ENCODE measurements at places on chromosomes 5 and 9.
A peak's percentile ranks its signal among the peaks of the same experiment; 100 is the strongest.

- DNase-seq, result no peak
Measured at GRCh38 chr5:173868096-173868880, 19.9 kb upstream of the CPEB4 start.

- DNase-seq, result peak; percentile 31
Measured at GRCh38 chr5:72209147-72210115, 102.2 kb downstream of the MAP1B start.

DNA sequence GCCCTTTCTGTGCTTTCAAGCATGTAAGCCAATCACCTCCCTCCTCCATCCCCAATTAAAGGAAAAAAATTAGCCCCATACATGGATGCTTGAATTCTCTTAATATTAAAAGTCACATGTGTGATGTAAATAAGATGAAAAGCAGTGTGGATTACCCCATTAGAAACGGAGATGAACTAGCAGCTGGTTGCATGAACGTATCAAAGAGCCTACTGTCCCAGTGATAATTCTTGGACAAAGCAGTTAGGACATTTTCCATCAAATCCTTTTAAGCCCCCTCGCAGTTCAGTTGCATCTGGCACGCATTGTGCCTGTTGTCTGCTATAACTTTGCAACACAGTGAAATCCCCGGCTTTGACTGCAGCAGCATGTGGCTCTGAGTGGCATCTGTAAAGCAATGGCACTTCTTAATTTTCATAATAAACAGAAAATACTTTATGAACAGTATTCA is 285.6 kb downstream of the FBXL7 start:
- peak; percentile 66 for DNase-seq

DNA sequence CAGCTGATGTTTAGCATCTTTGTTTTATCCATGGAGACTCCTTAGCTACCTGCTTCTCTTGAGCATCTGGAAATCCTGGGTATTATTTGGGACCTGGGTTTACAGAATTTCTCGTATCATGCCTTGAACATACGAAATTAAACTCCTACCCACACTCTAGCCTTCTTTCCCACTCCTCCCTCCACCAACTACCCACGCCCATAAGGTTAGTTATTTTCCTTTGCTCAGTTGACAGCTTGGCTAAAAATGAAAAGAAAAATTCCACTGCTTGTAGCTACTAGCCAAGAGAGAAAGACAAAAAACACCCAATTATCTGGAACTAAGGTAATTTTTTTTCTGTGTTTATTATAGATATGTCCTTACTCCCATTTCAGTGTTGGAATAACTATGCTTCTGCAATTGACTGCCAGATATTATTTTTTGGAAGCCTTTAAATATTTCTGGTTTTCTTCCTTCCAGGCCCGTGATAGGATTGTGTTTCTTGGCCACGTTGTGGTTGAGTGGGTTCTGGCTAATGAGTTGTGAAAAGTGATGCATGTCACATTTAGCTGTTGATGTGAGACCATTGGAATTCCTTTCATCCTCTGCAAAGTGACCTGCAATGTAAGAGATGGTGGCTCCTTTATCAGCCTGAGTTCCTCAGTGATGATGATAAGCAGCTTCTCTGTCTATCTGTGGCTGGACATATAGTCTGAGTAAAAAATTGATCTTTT is 308.1 kb downstream of the LRRC70 start:
- DNase-seq, result no peak

- no peak for DNase-seq
Measured at GRCh38 chr5:109553846-109554245, 135.9 kb upstream of the MAN2A1 start.

- DNase-seq, result peak; percentile 59
Measured at GRCh38 chr5:36657563-36657995, 51.2 kb downstream of the SLC1A3 start.

DNA sequence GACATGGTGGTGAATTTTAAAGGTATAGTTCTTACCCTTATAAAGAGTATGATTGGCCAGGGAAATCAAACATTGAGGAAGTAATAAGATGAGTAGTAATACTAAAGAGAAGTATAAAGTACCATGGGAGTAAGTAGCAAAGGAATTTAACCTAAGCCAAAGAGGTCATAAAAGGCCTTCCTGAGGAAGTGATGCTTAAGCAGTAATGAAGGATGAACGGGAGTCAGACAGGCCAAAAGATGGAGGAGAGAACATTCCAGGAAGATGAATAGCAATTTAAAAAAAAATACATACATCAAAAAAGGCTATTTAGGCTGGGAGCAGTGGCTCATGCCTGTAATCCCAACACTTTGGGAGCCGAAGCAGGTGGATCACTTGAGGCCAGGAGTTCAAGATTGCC is 29.0 kb downstream of the KLHL3 start:
- DNase-seq, result no peak
